ENCODE measurements at places on chromosomes 5 and 9. TPM values are rescaled to one million over a fixed set of nuclear protein-coding genes. Genes with fewer than 3 reads are reported as not detected.

- DNase-seq = no peak
These were observed 223.4 kb downstream of the PARP8 start for GRCh38 chr5:50889790-50890189.

DNA sequence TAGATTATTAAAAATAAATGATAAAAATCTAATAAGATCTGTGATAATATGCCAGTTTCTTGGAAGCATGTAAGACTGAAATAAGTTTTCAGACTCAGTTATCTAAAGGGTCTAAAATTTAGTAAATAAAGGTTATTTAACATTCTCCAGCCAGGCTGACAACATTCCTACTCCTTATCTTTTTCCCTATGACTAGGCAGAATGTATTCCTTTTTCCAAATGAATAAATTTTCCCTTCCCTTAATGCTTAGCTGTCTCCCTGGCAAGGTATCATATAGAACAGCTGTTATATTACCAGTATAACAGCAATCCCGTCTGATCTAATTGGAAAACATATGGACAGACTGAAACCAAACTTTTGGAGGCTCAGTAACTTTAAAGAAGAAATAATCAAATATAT lies 13.0 kb downstream of the MEGF9 start:
- DNase-seq = no peak

- DNase-seq = no peak
These were observed 589.8 kb upstream of the CYLC2 start for GRCh38 chr9:102405218-102405867.

GRCh38 chr9:115590011-115590410 lies 472.1 kb upstream of the TNC start:
- DNase-seq = no peak

- no peak for DNase-seq
These were observed 48.0 kb downstream of the IPO11 start for GRCh38 chr5:62460578-62460983.

- no peak for DNase-seq
These were observed 1480.7 kb upstream of the WWC1 start for GRCh38 chr5:166810721-166811120.

GRCh38 chr5:76805821-76806505 lies 12.9 kb upstream of the F2RL1 start:
- no peak for DNase-seq

- DNase-seq = no peak
These were observed 509.3 kb downstream of the NR2F1-AS1 start for GRCh38 chr5:93071710-93072109.

GRCh38 chr5:172370648-172371545 lies 83.4 kb downstream of the SH3PXD2B start:
- DNase-seq = no peak

TMEM174 gene
- not detected for total RNA-seq

GMCL2 gene
- not detected for total RNA-seq

PCDHGB4 gene
- total RNA-seq = 0.34 TPM

Data from activated T-helper 2 cell treated with anti-CD3 and anti-CD28 coated beads, Interferon-gamma antibody, Interleukin-2, Interleukin-4, amounts not matched to agents 10 μg/mL and 5 μg/mL and 100 μg/mL, durations not matched to agents 14 hours and 24 hours and 36 hours (primary cell).